ENCODE measurements at places on chromosomes 5 and 9. TPM values are rescaled to one million over a fixed set of nuclear protein-coding genes. Genes with fewer than 3 reads are reported as not detected.

DNA sequence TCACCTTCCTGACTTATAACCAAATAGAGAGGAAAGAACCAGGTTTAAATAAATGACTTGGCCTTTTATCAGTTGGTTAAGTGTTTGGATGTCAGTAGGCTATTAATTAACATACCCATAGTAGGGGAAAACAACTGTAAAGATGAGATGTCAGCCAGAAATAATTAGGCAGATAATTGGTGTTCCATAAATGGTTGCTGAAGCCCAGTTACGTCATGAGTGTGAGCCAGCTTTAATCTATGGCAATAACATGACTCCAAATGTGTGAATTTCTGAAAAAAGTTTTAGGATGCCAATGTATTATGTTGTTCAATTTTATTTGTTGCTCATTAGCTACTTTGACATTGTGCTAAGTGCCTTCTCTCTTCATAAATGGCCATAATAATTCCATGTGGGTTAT, 180.5 kb downstream of the FBXL7 start:
- no peak for DNase-seq

- no peak for DNase-seq
These were observed 213.1 kb downstream of the RFK start for GRCh38 chr9:76181020-76181641.

DNA sequence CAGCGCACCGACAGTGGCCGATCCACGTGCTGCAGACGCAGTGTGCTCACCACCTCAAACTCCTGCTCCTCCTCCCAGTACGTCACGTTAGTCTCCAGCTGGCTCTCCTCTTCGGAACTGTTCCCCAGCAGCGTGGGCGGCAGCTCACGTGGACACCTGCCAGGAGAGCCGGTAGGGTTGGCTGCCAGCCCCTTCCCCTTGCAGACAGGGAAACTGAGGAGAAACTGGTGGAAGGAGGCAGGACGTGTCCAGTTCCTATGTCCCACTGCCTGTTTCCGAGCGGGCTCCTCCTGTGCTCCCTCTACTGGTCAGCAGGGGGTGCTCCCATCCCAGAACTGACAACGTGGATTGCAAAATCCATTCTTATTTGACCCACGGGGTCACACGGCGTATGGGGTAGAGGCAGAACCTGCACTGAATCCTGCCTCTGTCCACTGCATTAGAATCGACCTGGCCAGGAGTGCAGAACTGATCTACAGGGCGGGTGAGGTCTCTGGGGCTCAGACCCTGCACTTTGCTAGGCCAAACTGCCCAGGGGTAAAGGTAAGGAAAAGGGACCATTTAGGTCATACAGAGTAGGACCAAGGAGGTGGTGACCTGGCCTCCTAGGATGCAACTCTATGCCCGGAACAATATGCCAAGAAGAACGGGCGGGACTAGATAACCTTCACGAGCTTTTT, 25.7 kb downstream of the PDGFRB start:
- DNase-seq: peak; percentile 81

DNA sequence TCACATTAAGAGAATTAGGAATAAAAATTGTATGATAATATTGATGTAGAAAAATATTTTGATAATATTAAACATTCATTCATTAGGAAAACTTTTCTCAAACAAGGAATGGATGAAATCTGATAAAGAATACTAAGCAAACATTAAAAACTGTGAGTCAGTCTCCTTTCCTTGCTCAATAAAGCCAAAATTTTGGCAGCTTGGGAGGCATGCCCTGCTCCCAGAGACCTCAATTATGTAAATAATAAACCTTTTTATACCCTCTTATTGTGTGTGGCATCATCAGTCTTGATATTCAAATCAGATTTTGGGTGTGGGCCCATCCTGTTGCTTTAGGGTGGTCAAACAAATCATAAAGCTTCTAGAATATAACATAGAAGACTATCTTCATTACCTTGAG, 36.6 kb upstream of the CCL21 start:
- DNase-seq: no peak

GRCh38 chr5:10268100-10268499, 18.0 kb downstream of the CCT5 start:
- no peak for DNase-seq

DNA sequence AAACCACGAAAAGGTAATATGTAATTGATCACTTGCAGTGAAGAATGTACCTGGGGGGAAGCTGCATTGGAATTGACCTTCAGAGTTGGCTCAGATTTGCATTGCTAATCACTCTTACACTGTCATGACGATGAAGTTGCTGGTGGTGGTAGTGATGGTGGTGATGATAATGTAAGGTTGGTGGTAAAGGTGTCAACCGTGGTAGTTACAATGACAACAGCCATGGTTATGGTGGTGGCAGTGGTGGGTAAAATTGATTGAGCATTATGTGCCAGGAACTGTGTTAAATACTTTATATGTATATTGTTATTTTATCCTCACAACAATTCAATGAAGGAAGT, 282.4 kb downstream of the NR3C1 start:
- peak; percentile 12 for DNase-seq

GRCh38 chr9:71245651-71246050, 124.2 kb upstream of the TRPM3 start:
- DNase-seq: peak; percentile 57

DNA sequence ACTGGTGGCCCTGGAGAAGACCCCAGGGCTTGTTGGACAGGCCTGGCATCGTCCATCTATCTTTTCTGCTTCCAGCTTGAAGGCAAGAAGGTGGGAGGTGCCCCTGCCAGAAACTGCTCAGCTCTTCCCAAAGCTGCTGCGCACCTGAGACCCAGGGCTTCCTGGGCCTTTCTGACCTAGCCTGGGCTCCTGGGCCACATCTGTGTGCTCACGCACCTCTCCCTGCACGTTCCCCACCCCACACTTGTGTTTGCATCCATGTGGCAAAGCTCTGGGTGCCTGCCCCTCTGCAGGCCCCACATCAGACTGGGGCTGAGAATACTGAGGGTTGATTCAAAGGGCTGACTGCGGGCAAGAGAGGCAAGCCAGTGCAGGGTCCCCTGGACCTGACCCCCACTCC, 63.4 kb downstream of the PFDN1 start:
- DNase-seq: no peak

The LECT2 gene
- not detected for total RNA-seq

The TLE1 gene
- total RNA-seq: 125 TPM

The TSSK1B gene
- 0.52 TPM for total RNA-seq

The MARCOL gene
- not detected for total RNA-seq

The DMRT3 gene
- not detected for total RNA-seq

The ANKRD20A1 gene
- total RNA-seq: 1.4 TPM

All from GM23338 (cell line).